Glutamatergic neuron (in vitro differentiated cells): ENCODE measurements at places on chromosomes 12 and 14. TPM values are rescaled to one million over a fixed set of nuclear protein-coding genes. Genes with fewer than 3 reads are reported as not detected.

Gene KLRK1
- total RNA-seq: not detected

Gene KCNC2
- total RNA-seq: 11.6 TPM

GRCh38 chr14:51884086-51884927 is 23.9 kb downstream of the GNG2 start:
- peaks cover 1% of the 10 kb centered on the region for H3K4me1 ChIP-seq
- H3K27me3 ChIP-seq: no peaks in the 10 kb centered on the region
- H3K4me3 ChIP-seq: no peak overlapping the region
- peaks cover 4% of the 10 kb centered on the region for H3K36me3 ChIP-seq
- DNase-seq: no peak

DNA sequence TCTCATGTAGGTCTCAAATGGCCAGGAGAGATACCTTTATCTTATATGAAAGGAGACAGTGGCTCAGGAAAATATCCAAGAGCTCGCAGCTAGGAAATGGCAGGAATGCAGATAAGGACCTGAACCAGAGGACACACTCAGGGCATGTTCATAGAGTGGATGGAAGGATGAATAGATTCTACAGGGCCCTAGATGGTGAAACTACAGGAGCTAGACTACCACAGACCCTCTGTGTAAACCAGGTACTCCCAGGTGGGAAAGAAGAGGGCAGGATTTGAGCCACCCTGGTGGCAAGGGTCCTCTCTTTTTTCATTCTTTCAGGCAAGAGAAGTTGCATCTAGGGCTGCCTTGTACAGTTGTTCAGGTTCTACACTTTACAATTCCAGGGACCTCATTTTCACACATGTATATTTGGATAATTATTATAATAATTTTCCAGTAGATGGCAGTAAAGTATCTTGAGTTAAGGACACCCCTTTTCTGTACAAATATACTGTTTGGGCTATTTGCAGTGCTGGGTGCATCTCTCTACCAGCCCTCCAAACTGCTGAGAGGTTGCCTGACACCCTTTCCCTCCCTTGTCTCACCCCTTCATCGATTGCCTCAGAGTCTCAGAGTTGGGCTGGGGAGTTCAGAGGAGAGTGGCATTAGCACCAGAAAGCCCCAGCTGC is 10.5 kb upstream of the ZDHHC22 start:
- H3K4me1 ChIP-seq: peaks cover 18% of the 10 kb centered on the region
- no peaks in the 10 kb centered on the region for H3K36me3 ChIP-seq
- no peak for DNase-seq
- H3K4me3 ChIP-seq: no peak overlapping the region
- peaks cover 8% of the 10 kb centered on the region for H3K27me3 ChIP-seq
- no peak overlapping the region for H3K27ac ChIP-seq

GRCh38 chr14:70803321-70804310 is 5.7 kb downstream of the MAP3K9 start:
- H3K4me1 ChIP-seq: peaks cover 5% of the 10 kb centered on the region
- peaks cover 10% of the 10 kb centered on the region for H3K36me3 ChIP-seq
- H3K27me3 ChIP-seq: no peaks in the 10 kb centered on the region
